HepG2 (cell line): ENCODE measurements at places on chromosomes 13 and 19. TPM values are rescaled to one million over a fixed set of nuclear protein-coding genes. Genes with fewer than 3 reads are reported as not detected.

- DNase-seq = peak; percentile 95
These were observed 675 bp downstream of the PEG3 start for GRCh38 chr19:56839652-56840450.

The ZNF419 gene
- 8.5 and 11.1 TPM in 2 replicates for polyA plus RNA-seq

DNA sequence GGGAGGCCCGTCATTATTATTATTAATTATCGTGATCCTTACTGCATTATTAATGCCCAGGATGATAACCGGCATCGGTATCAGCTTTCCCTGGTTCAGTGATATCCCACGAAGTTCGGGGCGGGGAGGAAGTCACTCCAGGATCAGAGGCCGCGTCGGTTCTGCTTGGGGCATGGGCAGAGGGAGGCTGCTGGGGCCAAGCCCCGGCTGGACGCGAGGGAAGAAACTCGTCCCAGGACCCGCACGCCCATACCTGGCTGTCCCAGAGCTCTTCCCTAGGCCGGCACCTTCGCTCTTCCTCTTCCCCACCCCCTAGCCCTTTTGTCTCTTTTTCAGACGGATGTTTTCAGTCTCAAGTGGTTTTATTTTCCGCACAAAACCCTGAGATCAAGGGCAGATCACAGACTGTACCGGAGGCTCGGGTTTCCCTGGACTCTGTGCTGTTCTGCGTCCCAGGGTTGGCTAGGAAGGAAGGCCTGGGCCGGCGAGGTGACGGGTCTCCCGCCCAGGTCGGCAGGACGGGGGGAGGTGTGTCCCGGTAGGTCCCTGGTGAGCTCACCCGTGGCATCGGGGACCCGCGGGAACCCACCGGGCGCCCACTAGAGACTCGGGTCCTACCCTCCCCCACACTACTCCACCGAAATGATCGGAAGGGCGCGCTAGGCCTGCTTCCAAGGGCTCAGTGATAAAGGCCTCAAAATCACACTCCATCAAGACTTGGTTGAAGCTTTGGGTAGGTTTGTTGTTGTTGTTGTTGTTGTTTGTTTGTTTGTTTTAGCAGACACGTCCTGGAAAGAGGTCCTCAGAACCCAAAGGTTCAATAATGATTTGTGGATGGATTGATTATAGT lies 7.9 kb downstream of the ZIC2 start:
- DNase-seq = no peak

DNA sequence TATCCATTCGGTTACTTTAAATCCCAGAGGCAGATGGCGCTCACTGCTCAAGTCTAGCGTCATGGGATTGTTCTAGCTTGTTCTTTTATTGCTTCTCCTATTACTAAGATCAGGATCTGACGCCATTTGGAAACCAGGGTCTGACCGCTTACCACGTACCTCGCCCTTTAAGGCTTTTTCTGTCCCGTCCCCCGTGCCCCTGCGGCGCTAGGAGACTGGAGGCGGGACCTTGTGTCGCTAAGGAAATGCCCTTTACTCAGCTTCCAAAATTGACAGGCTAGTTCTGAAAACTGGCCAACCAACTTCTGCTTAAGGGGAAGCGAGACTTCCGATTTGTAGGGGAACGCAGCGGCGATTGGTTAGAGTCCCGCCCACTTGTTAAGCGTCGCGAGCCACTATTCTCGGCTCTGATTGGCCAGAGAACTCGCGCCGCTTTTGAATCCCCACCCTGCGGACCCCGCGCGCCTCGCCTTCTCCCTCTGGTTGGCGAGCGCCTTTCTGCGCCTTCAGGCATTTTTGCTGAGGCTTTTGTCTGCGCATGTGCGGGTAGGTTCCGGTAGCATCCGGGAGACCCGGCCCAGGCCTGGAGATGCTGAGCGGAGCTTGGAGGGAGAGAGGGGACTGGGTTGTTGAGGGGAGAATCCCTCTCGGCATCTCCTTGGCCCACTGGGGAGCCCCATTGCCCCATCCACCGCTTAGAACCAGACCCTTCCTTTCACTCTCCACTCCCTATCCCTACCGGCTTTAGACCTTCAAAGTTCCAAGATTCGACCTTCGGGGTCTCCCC lies 3.9 kb upstream of the C19orf84 start:
- DNase-seq = peak; percentile 99

- DNase-seq = no peak
These were observed 665 bp downstream of the ZNF347 start for GRCh38 chr19:53158119-53158656.

- no peak for DNase-seq
These were observed 15.3 kb upstream of the SPATA13 start for GRCh38 chr13:24145240-24145639.

- DNase-seq = no peak
These were observed 324.1 kb upstream of the PCDH9 start for GRCh38 chr13:67554286-67554685.

The TEAD2 gene
- polyA plus RNA-seq = 10.4 and 10.8 TPM in 2 replicates

DNA sequence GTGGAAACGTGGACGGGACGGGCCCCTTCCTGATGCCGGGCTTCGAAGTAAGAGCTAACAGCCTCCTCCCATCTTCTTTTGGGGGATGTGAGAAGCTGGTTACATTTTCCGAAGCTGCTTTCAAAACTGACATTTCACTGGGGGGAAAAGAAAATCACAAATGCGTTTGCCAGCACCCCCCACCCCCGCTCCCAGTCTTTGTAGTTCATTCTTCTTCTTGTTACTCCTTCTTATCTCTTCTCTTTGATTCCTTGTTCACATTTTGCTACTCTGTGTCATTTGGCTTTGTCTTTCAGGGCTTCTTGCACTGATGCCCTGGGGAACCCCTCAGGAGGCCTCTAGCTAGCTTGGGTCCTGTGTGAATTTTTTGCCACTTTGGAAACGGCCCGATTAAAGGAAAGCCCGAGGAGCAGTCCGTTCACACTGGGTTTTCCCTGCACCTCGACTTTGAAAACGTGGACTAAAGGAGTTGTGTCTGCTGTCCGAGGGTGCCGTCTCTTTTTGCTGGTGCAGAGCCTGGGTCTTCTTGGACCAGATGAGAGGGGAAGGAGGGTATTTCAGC lies 1.3 kb downstream of the CARM1 start:
- no peak for DNase-seq

The SH2D3A gene
- 1.8 and 2.2 TPM in 2 replicates for polyA plus RNA-seq

DNA sequence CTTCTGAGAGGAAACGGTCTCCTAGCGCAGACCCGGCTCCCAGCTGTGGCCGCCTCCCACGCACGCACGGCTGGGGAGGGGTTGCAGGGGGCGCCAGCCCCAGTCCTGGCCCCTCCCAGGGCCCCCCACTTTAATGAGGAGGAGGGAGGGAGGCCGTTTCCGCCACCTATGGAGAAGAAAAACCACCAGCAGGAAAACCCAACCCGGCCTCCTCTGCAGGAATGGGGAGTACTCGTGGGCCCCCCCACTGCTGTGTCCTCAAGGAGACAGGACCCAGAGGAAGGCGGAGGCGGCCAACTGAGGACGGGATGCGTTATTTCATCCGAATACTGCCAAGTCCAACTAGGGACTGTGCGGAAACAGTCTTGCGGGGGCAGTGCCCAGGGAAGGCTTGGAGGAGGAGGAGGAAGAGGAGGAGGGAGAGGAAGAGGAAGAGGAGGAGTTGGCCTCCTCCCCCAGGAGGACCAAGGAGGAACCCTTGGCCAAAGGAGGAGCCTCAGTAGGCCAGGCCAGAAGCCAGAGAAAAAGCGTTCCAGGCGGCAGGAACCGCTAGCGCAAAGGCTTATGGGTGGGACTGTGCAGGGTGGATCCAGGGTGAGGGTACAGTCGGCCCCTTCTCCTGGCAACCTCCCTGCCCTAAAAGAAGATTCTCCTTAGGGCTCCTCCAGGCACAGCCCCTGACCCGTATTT lies 3.9 kb upstream of the SSBP4 start:
- no peak for DNase-seq

The MISP gene
- 0.67 and 0.71 TPM in 2 replicates for polyA plus RNA-seq

DNA sequence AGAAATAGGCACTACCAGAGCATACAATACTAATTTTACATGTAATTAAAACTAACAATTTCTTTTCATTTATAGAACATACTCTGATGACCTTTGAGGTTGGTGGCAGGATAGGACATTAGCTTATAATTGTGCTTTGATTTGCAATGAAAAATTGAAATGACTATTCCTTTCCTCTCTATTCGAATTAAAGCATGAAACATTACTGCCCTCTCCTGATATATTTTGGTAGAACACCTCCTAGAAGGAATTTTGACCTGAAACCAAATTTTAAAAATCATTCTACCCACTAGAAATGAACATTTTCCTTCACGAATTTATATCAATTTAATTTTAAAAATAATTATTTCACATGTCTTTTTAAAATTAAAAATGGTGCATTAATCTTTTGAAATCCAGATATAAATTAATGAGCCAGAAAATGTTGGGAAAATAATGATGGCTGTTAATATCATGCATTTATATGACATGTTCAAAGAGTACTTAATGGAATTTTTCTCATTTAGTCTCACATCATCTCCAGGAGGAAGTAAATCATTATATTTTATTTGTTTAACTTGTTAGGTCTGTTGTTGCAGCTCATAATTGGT lies 556.3 kb upstream of the ARGLU1 start:
- peak; percentile 18 for DNase-seq

The LILRB1 gene
- not detected in 2 replicates for polyA plus RNA-seq
